ENCODE measurements at places on chromosomes 2 and 18. TPM values are rescaled to one million over a fixed set of nuclear protein-coding genes. Genes with fewer than 3 reads are reported as not detected.

Gene MTERF4
- 28.2 TPM for total RNA-seq

Gene CNRIP1
- 44.9 TPM for total RNA-seq

Gene C2orf66
- total RNA-seq, result under 0.01 TPM

Gene UGT1A3
- not detected for total RNA-seq

Gene STAT4
- 0.51 TPM for total RNA-seq

All from dermis microvascular lymphatic vessel endothelial cell (primary cell).